EL (cell line): ENCODE measurements at places on chromosomes 3 and 15.
A peak's percentile ranks its signal among the peaks of the same experiment; 100 is the strongest.

DNA sequence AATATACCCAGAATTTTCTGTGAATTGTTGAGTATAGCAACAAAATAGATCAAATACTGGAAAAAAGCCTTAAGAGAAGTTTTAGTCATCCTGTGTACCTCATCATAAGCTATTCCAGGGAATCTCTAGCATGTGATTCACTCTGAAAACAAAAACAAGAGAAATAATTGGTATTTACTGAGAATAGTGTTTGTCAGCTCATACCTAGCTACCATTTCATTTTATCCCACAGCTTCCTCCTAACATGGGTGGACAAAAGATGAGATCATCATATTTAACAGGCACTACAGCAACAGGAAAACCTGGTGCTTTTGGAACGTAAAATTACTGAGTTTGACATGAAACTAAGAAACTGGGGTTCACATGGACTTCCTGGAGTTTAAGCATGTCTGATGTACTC lies 753.5 kb upstream of the NECTIN3 start:
- peak; percentile 9 for DNase-seq

DNA sequence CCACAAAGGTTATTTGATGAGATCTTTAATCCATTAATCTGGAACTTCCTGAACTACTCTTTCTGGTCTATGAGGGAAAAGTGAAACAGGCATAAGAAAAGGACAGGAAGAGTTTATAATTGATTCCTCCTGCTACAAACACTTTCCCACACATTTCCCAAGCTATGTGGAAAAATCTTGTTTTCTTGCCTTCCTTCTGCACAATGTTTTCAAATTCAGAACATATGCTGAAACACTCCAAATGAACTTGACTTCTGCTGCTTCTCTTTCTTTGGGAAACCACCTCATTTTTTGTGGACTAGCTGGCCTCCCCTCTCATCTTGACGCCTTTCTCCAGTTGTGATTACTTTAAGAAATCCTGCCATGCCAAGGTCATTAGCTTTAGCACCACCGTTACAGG lies 100.7 kb upstream of the PTPRG start:
- DNase-seq: no peak

- no peak for DNase-seq
Measured at GRCh38 chr15:74742422-74742821, 6.2 kb upstream of the CYP1A2 start.

- DNase-seq: no peak
Measured at GRCh38 chr3:88044411-88044810, 14.4 kb downstream of the CGGBP1 start.

DNA sequence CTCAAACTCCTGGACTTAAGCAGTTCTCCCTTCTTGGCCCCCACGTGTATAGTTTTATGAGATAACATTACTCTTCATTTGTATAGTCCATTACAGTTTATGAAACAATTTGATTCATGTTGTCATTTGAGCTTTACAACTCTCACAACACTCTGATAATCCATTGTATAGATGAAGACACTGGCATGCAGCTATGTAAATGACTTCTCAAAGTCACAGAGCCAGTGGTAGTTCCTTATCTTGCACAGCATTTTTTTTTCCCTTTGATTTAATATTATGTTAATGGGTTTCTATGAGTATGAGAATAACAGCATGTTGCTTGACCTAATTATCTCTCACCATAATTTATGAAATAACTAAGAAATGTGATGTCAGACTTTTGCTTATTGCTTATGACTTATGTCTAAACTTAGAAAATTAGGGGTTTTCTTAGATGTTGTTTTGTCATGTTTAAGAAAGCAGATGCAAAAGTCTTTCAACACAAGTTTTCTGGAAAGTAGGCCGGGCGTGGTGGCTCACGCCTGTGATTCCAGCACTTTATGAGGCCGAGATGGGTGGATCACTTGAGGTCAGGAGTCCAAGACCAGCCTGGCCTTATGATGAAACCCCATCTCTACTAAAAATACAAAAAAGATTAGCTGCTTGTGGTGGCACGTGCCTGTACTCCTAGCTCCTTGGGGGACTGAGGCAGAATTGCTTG lies 13.3 kb downstream of the VPS8 start:
- no peak for DNase-seq

DNA sequence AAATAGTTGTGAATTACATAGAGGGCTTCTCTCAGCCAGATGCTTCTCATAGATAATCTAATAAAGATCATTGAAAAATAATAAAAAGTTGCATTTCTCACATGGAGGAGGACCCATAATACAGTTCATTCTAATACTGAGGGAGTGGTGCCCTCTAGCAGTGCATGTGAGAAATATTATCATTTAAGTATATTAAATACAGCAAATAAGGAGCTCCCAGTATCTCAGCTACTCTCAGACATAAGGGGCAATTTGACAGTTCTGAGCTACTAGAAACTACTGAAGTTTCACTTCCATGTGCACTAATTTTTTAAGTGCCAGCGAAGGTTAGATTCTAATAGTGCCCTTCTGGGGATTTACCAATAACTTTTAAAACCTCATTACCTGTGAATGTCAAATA lies 188.3 kb downstream of the IL5RA start:
- no peak for DNase-seq

DNA sequence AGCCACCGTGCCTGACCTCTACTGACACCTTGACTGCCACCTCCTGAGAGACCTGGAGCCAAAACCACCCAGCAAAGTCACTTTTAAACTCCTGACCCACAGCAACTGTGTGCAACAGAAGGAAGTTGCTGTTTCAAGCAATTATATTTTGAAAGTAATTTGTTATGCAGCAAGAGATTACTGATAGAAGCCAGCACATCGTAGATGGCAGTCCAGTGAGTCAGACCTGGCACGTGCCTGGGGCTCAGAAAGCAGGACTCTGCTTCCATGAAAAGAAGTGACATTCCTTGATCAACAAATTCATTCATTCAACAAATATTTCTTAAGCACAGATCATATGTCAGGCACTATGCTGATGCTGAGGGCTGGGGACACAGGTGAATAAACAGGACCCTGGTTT lies 5.7 kb upstream of the CSPG4 start:
- DNase-seq: peak; percentile 86

DNA sequence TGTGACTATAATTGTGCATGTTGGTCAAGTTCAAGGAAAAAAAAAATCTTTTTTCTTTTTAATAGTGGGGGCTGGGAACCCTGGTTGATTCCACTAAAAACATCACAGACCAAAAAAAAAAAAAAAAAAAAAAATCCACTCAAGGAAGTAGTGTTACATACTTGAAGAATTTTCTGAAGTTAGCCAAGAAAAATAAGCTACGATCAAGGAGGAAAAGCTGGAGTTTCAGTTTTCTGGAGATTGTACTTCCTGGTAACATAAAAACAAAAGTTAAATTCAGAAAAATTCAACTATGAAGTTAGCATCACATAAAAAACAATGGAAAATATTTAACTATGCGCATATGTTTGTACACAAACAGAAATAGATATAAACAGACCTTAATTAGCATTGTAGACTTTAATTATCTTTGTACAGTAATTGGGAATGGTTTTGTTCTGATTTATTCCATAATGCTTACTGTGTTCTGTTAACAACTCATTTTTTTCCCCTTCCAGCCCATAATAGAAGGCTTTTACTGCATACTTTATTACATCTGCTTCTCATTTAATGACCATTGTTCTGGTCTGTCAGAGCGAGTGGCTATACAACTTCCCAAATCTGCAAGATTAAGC lies 194.3 kb downstream of the RORA start:
- peak; percentile 57 for DNase-seq

GRCh38 chr3:17626395-17626794 lies 116.0 kb downstream of the TBC1D5 start:
- DNase-seq: no peak

- no peak for DNase-seq
Measured at GRCh38 chr3:149701977-149702350, 44.1 kb upstream of the WWTR1 start.

- peak; percentile 94 for DNase-seq
Measured at GRCh38 chr3:99859825-99860224, 42.2 kb downstream of the CMSS1 start.

- DNase-seq: no peak
Measured at GRCh38 chr3:48518638-48519276, 14.8 kb upstream of the SHISA5 start.

DNA sequence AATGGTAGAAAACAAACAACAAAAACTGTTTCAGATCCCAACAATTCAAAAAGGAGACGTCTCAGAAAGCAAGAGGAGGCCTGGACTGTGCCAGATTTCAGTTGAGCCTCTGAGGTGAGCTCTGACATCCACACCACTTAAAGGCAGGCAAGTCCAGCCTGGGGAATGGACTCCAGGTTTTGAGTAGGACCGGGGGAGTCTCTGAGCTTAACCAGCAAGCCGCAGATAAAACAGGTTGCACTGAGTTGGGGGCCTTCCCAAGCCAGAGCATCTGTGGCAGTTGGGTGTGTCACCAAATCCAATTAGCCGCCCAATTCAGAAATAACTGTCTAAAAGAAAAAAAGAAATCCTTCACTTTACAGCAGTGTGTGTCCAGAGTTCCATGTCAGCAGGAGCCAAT lies 54.7 kb downstream of the OXNAD1 start:
- DNase-seq: no peak

DNA sequence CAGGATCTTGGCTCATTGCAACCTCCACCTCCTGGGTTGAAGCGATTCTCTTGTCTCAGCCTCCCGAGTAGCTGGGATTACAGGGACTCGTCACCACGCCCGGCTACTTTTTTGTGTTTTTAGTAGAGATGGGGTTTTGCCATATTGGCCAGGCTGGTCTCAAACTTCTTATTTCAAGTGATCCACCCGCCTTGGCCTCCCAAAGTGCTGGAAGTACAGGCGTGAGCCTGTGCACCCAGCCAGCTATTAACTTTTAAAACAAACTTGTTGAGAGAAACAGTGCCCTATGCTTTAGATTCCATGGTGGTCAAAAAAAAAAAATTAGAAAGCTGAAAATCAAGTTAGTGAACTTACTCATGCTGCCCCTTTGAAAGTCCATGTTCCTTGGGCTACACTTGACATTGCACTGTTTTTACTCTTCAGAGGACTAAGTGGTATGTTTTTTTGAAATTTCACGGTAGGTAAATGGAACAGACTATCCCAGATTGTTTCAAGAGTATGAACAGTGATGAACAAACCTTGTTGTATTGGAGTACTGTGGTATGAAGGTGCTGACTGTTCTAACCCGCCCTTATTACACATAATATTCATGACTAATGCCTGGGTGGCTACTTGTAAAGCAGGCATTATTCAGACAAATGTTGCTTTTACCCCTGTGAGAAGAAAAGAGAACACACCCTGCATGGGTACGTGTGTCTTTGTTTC lies 206.9 kb downstream of the KLHL25 start:
- peak; percentile 61 for DNase-seq

GRCh38 chr3:74673326-74673725 lies 58.9 kb upstream of the CNTN3 start:
- no peak for DNase-seq

DNA sequence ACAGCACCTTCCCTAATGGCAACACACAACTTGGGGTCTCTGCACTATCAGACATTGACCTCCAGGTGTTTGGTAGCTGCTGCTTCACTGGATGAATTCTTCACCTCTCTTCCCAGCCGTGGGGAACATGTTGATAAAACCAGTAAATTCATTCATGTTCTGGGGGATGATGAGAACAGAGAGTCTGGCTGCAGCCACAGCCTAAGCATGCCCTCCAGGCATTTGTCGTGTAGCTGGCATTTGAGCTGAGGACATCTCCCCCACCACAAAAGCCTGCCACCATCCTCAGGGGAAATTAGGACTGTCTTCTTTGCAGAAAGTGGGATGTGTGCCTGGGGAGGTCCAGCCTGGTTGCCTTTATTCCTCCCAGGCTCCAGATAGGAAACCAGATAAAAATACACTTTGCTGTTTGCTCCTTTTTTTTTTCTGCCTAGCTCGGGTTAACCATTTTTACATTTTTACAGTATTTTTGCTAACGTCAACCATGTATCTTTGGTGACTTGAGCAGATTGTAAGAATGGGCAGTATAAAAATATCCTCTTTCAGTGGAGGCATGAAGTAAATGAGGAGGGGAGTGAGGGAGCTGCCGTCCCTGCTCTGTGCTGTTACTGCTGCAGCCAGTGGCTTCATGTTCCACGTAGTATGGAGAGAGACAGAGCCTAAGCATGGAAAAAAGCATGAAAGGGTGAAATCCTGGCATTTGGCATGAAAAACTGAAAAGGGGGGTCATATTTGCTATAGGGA lies 444.0 kb downstream of the EPHB1 start:
- no peak for DNase-seq

DNA sequence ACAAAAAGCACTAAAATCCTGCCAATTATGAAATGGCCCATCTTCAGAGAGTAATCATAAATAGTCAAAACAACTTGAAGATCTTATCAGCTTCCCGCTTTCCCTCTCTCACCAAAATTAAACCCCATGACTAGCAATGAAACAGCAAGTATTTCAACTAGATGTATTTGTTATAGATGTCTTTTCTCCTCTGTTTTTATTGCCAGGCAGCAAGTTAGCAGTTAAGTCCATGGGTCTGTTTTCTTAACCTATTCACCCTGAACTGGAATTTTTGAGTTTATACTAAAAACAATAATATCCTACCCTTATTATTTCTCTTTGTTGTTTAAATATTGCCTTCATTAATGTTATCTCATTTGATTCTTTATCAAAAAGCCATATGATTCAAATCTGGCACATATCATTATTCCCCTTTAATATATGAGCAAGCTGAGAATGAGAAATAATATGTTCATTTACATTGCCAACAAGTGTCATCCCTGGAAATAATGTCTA lies 23.3 kb downstream of the AQP9 start:
- DNase-seq: no peak

DNA sequence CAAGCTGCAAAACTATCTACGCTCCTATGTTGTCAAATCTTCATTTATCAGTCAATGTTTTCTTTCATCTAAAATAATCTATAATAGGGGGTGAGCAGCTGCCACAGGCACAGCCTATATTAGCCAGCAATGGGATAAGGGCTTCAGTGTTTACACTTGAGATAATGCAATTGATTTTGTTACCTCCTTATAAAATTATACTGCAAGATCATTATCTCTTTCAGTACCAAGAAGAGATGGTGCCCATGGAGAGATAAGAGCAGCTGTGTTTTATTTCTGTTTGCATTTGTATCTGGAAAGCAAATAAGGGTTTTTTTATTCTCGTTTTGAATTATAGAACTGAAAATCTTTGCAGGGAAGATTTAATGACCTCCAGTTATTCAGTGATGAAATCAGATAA lies 68.9 kb downstream of the PLD1 start:
- DNase-seq: no peak

GRCh38 chr15:56891852-56892440 lies 26.5 kb upstream of the TCF12 start:
- DNase-seq: no peak

GRCh38 chr3:59212128-59212779 lies 162.4 kb upstream of the CFAP20DC start:
- peak; percentile 26 for DNase-seq
